Endodermal cell (in vitro differentiated cells): ENCODE measurements at places on chromosomes 2 and 18. TPM values are rescaled to one million over a fixed set of nuclear protein-coding genes. Genes with fewer than 3 reads are reported as not detected.

- DNase-seq = no peak
- H3K4me1 ChIP-seq = no peaks in the 10 kb centered on the region
- no peak overlapping the region for H3K27ac ChIP-seq
- no peak overlapping the region for H3K4me3 ChIP-seq
- H3K27me3 ChIP-seq = no peaks in the 10 kb centered on the region
These were observed 184.7 kb downstream of the GFPT1 start for GRCh38 chr2:69202327-69202726.

PLCL1 gene
- total RNA-seq = 0.04 and 0.07 TPM in 2 replicates

DNA sequence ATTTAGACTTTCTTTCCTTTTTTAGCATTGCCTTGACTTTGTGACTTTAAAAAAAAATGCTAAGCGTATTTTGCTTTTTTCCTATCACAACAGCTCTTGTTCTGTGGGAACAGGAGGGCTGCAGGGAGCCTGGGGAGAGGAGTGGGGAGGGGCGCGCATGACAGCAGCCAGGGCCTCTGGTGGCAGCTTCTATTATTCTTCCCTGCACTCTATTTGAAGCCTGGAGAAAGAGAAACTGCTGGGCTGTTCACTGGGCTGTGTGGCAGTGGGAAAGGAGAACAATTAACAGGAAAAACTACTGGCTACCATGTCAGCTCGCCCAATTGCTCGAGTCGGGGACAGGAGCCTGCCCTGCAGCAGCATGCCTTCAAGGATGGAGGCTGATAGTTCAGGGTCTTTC lies 119.0 kb upstream of the ZBTB14 start:
- H3K27me3 ChIP-seq = no peaks in the 10 kb centered on the region
- peaks cover 3% of the 10 kb centered on the region for H3K4me1 ChIP-seq
- peak; percentile 68 for DNase-seq
- peaks cover 8% of the 10 kb centered on the region for H3K36me3 ChIP-seq
- peak overlapping the region; percentile 42 for H3K27ac ChIP-seq

DNA sequence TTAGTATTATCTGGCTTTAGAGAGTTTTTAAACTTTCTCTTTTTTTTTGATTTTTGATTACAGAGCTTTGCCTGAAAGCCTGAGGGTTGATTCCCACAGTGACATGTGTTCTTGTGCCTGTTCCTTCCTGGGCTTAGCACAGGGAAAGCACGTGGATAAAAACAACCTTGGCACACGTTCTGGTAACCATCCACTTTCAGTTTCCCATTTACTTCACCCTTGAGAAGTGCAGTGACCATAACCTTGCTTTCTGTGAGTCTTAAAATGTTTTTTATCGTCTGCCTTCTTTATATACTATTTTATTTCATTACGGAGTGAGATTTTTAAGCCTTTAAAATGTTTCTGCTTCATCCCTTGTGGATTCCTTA lies 11.5 kb downstream of the CD226 start:
- no peaks in the 10 kb centered on the region for H3K36me3 ChIP-seq
- H3K27me3 ChIP-seq = no peaks in the 10 kb centered on the region
- H3K27ac ChIP-seq = no peak overlapping the region
- DNase-seq = no peak
- H3K4me3 ChIP-seq = no peak overlapping the region

GRCh38 chr2:45789317-45789716 lies 137.8 kb downstream of the PRKCE start:
- H3K36me3 ChIP-seq = no peaks in the 10 kb centered on the region
- H3K4me1 ChIP-seq = no peaks in the 10 kb centered on the region
- H3K27ac ChIP-seq = no peak overlapping the region

DNA sequence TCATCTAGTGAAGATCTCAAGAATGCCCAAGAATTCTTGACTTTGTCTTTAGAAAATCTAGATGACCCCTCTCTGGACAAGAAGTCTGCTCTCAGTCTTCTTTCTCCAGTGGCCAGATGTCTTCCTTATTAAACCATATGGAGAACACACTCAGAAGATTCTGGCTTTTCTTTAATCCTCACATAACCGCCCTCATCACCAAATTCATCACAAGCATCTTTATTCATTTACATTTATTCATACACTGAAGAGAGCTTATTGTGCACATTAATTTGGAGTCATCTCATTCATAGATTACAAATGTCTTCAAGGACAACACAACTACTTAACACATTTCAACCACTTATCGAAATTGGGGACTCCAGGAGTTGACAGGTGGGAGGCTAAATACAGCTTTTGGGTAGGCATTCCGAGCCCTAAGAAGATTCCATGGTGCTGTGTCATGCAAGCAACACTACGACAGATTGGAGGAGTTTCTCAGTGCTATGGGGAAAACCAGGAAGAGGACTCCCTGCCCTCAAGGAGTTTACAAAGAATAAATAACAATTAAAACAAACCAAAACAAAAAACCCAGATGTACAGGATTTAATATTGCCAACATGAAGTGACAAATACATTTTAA lies 64.8 kb upstream of the LCLAT1 start:
- H3K27me3 ChIP-seq = peaks cover 17% of the 10 kb centered on the region
- H3K4me3 ChIP-seq = no peak overlapping the region
- H3K36me3 ChIP-seq = no peaks in the 10 kb centered on the region
- no peaks in the 10 kb centered on the region for H3K4me1 ChIP-seq
- no peak for DNase-seq

GRCh38 chr2:25960920-25961319 lies 21.4 kb downstream of the KIF3C start:
- peaks cover 12% of the 10 kb centered on the region for H3K36me3 ChIP-seq
- H3K4me1 ChIP-seq = no peaks in the 10 kb centered on the region
- H3K27ac ChIP-seq = no peak overlapping the region
- DNase-seq = no peak
- H3K4me3 ChIP-seq = no peak overlapping the region

KYNU gene
- 2.3 to 4.2 TPM (median 3.2 TPM) in 3 replicates for total RNA-seq

DNA sequence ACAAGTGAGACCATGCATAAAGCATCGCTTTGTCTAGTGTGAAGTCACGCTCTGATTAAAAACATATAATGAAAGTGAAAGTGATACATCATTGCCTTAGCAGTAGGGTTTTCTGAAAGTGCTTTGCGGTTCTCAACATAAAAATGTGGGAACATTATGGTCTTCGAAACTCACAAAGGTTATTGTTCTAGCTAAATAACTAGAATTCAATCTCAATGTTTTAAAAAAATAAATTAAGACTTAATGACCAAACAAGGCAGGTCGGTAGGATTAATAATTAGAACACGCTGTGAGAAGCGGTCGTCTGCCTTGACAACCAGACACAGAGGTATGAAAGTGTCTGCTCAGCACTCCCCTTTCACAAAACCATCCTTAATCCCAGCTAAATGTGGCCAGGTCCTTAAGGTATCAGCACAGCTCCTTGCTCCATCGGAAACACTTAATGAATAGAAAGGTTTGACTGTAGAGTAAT lies 42.2 kb downstream of the KLHL14 start:
- H3K4me3 ChIP-seq = no peak overlapping the region
- no peak overlapping the region for H3K27ac ChIP-seq
- H3K4me1 ChIP-seq = no peaks in the 10 kb centered on the region
- H3K36me3 ChIP-seq = no peaks in the 10 kb centered on the region
- DNase-seq = no peak

ARHGAP15 gene
- 0.47 TPM in 1 of 2 replicates, not detected in the other for total RNA-seq

DNA sequence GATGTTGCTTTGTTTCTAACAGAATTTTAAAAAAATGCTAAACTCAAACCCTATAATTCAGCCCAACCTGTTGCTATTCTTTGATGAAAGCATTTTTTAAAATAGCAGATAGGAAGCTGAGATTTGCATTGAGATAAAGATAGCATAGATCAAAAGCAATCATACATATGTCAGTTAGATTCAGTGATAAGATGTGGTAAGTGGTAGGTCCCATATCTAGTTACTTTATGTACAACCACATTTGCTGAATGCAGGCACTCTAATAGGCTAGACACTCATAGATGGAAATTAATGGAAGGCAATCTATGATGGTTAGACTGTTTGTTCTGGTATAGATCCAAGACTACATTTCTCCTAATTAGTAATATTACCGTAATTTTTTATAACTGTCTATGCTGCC lies 27.2 kb upstream of the C1D start:
- no peaks in the 10 kb centered on the region for H3K27me3 ChIP-seq
- H3K36me3 ChIP-seq = no peaks in the 10 kb centered on the region
- H3K4me3 ChIP-seq = no peak overlapping the region
- DNase-seq = no peak
- no peaks in the 10 kb centered on the region for H3K4me1 ChIP-seq
- no peak overlapping the region for H3K27ac ChIP-seq

GRCh38 chr2:176494949-176495353 lies 225.7 kb downstream of the MTX2 start:
- DNase-seq = no peak
- no peak overlapping the region for H3K27ac ChIP-seq
- H3K4me3 ChIP-seq = no peak overlapping the region

CDH7 gene
- 0.17 to 0.28 TPM (median 0.18 TPM) in 3 replicates for total RNA-seq

MAL gene
- total RNA-seq = not detected in 2 replicates

GNAL gene
- 49.9 and 58.2 TPM in 2 replicates for total RNA-seq

NEMP2 gene
- total RNA-seq = 4.9 to 11.3 TPM (median 7.5 TPM) in 3 replicates

TRIM43B gene
- total RNA-seq = not detected in 3 replicates

DNA sequence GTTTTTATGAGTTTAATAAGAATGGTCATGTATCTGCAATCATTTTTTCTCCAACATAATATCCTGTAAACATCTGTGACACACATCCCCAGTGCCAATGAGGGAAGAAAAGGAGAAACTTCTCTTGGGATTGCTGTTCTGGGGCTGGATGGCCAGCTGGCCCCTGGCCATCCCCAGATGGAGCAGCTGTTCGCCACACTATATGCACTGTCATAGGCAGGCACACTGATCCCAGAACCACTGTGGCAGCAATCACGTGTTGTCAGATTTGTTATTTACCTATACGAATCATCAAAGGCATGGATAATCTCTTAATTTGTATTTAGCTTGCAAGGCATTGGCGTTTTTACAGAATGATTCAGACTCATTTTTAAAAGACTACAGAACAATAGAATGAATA lies 167.6 kb upstream of the ACAA2 start:
- H3K36me3 ChIP-seq = no peaks in the 10 kb centered on the region
- H3K27me3 ChIP-seq = no peaks in the 10 kb centered on the region
- no peak overlapping the region for H3K4me3 ChIP-seq
- no peak overlapping the region for H3K27ac ChIP-seq
- DNase-seq = no peak
- no peaks in the 10 kb centered on the region for H3K4me1 ChIP-seq

DNA sequence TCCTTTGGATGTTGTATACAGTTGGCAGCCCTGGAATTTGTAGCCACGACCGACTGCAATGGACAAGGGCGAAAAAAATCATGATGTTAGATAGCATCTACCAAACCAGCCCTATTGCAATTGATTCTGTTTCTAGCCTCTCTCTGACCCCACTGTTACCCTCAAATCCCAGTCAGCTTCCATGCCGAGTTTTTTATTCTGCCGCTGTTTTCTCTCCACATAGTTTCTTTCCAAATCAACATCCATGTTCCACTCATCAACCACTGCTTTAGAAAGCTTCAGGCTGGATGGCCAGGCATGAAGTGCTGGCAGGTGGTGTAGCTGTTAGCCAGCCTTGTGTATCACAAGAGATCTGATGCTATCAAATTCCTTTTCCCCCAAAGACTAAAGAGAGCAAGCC lies 272.8 kb downstream of the FIGN start:
- H3K27me3 ChIP-seq = no peaks in the 10 kb centered on the region
- no peak overlapping the region for H3K27ac ChIP-seq
- no peaks in the 10 kb centered on the region for H3K4me1 ChIP-seq
- H3K36me3 ChIP-seq = no peaks in the 10 kb centered on the region

GRCh38 chr2:367246-367645 lies 79.4 kb upstream of the ALKAL2 start:
- no peaks in the 10 kb centered on the region for H3K27me3 ChIP-seq
- DNase-seq = no peak
- H3K36me3 ChIP-seq = no peaks in the 10 kb centered on the region
- H3K4me3 ChIP-seq = no peak overlapping the region
- H3K27ac ChIP-seq = no peak overlapping the region

CAVIN2 gene
- total RNA-seq = not detected in 3 replicates

SEPTIN10 gene
- total RNA-seq = 118 to 128 TPM (median 120 TPM) in 3 replicates

DNA sequence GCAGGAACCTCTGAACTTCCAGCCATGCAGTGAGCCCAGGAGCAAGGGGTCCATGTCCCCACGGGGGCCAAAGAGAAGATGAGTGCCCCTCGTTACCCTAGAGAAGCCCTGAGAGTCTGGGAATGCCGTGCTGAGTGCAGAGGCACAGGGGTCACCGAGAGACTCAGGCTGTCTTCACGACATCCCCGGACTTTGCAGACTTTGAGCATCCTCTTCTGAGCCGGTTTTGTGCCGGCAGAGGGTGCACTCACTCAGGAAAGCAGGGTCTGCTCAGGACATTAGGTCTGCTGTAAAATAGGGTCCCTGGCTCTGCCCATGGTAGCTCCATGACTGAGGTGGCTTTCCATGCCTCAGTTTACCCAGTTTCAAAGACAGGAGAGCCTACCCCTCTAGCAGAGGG lies 71.0 kb downstream of the GALNT14 start:
- H3K36me3 ChIP-seq = no peaks in the 10 kb centered on the region
- no peaks in the 10 kb centered on the region for H3K27me3 ChIP-seq
- no peaks in the 10 kb centered on the region for H3K4me1 ChIP-seq
- no peak for DNase-seq
- H3K27ac ChIP-seq = no peak overlapping the region
- H3K4me3 ChIP-seq = no peak overlapping the region

- H3K27ac ChIP-seq = peak within 1 kb of the TSS; percentile 24
- no peaks in the 10 kb centered on the region for H3K27me3 ChIP-seq
- H3K4me1 ChIP-seq = peaks cover 7% of the 10 kb centered on the region
- peak; percentile 96 for DNase-seq
- H3K36me3 ChIP-seq = peaks cover 6% of the 10 kb centered on the region
These were observed at the start of gene INPP4A for GRCh38 chr2:98444436-98445176. Gene INPP4A (plus strand): TSS chr2:98444858. CDS start chr2:98520049, 75,191 bp downstream.

DNA sequence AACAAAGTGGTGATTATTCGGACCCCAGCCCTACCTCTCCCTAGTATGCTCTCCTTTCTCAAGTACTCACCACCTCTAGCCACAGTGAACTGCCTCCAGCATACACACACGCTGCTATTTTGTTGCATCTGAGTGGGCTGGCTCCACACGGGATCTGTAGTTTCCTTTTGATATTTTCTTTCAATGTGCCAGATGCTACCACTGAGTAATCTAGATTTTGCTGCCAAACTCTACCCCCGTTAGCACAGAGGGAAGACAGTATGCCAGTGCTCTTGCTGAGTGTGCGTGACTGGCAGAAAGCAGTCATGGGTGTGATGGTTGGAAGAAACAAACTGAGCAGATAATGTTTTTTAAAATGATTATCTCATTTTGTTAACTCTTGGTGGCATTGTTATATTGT lies 11.6 kb downstream of the CFLAR start:
- H3K27me3 ChIP-seq = no peaks in the 10 kb centered on the region
- DNase-seq = no peak
- H3K4me1 ChIP-seq = peaks cover 24% of the 10 kb centered on the region
- H3K27ac ChIP-seq = no peak overlapping the region
- H3K4me3 ChIP-seq = no peak overlapping the region

DNA sequence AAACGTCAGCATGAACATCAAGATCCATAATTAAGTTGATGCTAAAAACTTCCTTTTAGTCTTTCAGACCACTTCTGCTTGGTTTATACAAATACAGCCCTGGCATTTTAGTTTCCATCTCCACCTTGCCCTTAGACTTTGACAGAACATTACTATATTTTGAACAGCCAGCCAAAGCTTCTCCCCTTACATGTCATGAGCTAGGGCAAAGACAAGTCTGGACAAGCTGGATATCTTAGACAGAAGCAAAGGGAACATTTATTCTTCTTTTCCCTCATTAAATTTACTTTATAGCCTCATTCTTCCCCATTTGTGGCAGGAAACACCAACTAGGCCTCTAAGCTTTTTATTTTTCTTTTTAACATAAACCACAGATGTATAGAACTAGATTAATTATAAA lies 403.3 kb downstream of the SUCLG1 start:
- H3K27ac ChIP-seq = no peak overlapping the region
- H3K27me3 ChIP-seq = no peaks in the 10 kb centered on the region
- H3K4me1 ChIP-seq = peaks cover 8% of the 10 kb centered on the region
- DNase-seq = no peak
- no peaks in the 10 kb centered on the region for H3K36me3 ChIP-seq
- H3K4me3 ChIP-seq = no peak overlapping the region
